ENCODE measurements at places on chromosomes 5 and 9.

- no peak for DNase-seq
These were observed 43.1 kb downstream of the ROPN1L start for GRCh38 chr5:10484774-10485141.

GRCh38 chr5:98510143-98510985 is 263.1 kb upstream of the RGMB start:
- DNase-seq = no peak

DNA sequence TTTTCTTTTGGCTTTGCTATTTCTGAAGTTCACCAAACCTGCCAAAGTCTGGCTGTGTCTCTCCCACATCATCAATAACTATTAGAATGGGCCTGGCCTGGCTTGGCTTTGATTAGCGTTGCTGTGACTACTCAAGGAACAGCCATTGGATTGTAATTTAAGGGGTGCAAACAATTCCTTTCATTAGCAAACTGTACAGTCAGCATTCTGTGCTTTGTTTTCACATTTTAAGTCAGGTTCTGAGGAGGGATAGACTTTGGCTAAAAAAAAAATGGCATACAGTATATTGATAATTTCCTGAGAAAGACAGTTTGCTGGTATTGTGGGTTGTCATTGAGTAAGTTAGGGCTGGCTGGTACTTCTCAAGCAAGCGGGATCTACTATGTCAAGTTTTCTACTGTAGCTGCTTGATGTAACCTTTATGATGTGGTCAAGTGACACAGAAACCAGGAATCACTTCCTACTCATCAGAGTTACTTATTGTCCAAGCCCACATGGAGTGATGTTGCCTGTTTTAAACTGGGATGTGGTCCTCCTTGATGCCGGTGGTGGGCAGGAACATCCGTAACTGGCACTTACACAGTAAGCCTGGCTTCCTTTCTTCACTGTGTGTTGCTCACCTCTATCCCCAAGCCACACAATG is 161.4 kb downstream of the CD180 start:
- no peak for DNase-seq

DNA sequence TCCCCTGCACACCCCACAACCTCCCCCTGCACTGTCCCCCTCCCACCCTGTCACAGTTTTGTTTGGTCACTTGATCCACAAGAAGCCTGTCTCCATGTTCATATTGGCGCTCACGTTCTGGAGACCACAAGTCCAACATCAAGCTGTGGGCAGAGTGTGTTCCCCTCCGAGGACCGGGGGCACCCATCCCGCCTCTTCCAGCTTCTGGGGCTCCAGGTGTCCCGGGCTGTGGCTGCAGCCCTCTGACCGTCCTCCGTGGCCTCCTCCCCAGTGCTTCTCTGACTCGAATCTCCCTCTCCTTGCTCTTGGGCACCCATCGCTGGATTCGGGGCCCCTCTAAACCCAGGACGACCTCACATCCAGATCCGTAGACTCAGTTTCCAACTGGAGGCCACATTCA is 49.2 kb downstream of the PLEKHG4B start:
- DNase-seq = no peak

DNA sequence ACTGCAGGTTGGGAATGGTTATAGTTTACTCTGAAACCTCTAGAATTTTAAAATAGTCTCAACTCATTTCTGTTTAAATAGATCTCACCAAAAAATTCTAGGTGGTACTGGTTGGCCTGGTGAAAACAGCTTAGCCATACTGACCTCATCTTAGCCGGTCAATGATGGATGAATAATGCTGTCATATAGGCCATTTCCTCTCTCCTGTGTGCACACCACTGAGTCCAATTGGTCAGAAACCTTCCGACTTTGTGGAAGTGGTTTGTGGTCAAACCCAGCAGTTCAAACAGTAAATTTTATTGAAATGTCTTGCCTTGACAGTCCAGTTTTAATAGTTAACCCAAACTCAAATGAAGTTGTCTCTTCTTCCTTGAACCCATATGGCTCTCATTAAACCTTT is 98.6 kb downstream of the GIN1 start:
- no peak for DNase-seq

DNA sequence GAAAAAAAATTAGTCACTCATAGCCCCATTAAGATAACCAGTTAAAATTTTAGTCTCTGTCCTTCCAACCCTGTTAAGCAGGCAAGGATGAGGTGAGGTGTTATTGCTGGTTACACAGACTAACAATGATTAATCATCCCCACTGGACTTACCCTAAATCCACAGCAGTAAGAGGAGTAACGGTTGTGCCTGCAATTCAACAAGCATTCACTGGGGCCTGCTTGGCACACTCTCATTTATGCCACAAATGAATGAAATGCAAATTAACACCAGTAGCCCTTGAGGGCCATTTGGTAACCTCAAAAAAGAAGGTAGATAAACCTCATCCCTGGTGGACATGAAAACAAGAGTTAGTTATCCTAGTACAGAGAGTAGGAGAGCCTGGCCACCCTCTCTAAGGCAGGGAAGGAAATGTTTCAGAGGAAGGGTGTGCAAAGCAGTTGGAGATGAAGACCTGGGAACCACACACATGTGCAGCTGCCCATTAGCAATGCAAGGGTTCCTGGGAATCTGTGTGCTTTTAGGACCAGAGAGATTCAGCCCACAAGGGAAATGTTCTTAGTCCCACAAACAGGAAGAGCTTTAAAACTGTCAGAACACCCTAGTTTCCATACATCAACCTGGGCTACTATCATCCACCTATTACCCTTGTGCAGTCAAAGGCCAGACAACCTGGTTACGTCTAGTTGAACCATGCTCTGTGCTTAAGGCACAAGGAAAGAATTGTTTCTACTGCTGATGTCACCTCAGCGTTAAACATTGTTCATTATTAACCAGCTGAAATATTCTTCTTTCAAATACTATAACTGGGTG is 7.7 kb downstream of the LHFPL2 start:
- DNase-seq = no peak

DNA sequence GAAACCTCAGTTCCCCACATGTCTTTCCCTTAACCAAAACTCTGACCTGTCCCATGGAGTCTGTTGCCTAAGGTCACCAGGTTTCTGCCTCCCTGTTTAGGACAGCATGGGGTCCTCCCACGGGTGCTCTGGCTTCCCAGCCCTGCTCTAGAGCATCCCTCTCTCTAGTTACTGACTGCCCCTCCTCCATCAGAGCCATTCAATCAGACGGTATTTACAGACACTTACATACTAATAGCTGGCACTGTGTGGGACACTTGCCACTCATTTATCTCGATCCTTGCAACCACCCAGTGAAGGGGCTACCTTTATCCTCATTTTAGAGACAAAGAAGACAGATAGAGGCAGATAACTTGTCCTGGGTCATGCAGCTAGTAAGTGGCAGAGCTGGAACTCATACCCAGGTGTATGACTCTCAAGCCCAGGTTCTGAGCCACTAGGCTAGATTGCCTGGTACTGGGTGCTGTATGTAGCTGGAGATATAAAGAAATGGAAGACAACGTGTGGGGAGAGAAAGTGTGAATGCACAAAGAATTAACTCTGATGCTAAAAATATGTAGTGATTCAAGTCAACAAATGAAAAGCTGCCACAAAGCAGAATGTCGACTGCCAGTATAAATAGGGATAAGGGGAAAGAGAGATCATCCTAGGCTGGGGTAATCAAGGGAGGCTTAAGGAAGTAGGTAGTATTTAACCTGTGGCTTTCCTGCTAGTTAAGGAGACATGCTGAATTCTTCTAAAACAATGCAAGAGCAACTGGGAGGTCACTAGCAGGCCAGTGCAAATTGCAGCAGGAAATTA is 52.5 kb upstream of the PDE8B start:
- no peak for DNase-seq

DNA sequence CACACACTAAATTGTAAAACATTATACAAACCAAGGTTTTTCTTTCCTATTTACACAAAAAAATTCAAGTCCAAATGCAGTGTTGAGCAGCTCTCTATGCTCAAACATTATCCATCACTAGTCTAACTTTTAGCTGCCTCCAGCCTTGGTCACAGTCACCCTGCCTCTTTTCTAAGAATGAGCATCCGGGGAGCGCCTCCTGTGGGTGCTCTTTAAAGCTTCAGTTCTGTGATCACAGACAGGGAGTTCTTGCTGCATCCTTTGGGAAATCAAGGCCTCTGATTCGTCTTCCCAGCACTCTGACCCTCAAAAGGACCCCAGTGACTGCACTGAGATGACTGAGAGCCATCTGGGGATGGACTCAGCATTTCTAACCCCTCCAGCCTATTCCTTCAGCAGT is 289.6 kb downstream of the SEC61B start:
- DNase-seq = no peak

DNA sequence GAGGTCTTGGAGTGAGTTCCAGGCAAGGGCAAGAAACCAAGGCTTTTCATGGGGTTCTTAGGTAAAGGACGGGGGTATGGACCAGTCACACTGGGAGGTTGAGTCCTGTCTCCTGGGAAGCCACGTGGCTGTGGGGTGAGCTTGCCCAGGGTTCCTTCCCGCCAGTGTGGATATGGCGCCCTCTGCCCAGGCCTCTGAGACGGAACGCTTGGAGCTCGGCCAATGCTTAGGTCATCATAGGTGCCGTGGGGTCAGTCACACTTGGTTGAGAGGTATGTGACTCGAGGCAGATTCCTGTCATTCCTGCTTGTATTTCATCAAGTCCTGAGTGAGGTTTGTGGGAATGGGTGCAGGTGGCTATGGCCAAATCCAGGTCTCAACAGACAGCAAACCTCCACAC is 46.2 kb downstream of the TENT4A start:
- no peak for DNase-seq

- DNase-seq = no peak
These were observed 9.4 kb upstream of the REEP5 start for GRCh38 chr5:112931473-112931872.

DNA sequence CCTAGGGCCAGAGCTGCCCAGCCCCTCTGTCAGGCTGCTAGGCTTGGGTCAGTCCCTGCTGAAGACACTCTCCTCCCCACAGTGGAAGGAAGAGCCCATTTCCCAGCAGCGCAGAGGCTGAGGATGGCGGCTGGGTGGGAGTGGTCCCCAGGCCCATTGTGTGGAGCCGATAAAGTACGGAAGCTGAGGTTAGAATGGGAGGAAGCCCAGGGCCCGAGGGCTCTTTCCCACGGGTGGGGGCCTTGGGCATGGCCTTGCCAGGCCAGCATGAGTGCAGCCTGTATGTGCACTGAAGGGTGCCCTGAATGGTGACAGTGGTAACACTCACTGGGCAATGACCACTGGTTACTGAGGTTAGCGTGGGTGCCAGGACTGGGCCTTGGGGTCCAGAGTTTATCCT is 125.9 kb downstream of the RGS3 start:
- DNase-seq = no peak

DNA sequence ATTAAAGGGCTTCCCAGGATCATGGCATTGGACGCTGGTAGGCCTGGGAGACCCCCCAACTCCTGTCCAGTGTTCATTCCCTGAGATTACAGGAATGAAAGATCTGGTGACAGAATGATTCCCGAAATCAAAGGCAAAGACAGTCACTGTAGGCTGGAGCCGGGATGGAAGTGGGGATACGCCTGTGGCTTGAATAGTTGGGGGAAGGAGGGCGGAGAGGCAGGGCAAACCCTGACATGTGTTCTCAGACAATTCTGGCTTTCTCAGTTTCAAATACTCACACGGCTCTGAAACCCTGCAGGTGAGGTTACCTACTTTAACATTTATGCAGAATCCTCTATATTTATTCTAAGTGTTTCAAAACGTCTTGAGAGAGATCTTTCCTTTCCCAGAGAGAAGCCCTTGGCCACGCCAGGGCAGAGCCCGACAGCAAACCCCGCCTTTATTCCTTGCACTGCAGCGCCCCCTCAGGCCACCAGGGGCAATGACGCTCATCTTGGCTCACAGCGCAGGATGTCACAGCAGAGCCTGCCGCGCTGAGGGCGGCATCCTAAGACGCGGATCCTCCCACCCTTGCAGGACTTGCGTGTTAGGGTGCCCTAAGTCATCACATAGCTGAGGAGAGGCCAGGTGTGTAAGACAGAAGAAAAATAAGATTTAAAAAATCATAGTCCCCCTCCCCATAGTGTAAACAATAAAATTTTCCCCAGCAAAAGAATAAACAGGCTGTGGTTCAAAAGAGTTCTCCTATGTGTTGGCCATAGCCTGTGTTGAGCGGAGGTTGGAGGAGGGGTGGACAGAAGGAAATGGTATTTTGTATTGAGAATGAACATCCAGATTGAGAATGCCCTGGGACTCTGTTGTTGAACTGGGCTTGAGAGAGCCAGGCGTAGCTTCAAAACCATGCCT is 284.5 kb downstream of the NTRK2 start:
- no peak for DNase-seq

DNA sequence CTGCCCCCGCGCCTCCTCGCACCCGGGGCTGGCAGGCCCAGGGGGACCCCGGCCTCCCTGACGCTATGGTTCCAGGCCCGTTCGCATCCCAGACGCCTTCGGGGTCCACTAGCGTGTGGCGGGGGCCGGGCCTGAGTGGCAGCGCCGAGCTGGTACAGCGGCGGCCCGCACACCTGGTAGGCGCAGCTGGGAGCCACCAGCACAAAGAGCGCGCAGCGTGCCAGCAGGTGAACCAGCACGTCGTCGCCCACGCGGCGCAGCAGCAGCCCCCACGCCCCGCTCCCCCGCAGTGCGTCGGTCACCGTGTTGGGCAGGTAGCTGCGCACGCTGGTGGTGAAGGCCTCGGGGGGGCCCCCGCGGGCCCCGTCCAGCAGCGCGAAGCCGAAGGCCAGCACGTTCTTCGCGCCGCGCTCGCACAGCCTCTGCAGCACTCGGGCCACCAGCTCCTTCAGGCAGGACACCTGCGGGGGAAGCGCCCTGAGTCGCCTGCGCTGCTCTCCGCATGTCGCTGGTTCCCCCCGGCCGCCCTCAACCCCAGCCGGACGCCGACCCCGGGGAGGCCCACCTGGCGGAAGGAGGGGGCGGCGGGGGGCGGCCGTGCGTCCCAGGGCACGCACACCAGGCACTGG is 548 bp downstream of the TERT start:
- DNase-seq = no peak
